ENCODE measurements at places on chromosomes 5 and 9.
A peak's percentile ranks its signal among the peaks of the same experiment; 100 is the strongest.

DNA sequence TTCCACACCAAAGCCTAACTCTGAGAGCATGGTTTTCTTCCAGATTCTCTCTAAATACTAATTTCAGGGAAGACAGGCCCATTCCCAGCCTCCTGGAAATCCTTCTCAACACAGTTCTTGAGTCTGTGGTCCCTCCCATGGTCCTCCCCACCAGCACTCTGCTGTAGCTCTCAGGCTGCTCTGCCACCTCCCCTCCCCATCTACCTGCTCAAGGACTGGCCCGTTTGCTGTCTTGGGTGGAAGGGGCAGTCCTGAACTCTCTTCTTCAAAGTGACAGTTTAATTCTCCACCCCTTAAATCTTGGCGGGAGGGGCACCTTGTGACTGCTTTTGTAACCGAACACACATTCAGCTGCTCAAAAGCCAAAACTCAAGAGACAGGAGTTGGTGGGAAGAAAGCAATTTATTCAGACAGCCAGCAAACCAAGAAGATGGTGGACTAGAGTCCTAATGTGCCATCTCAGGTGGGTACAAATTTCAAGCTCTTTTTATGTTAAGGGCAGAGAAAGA, 7.6 kb upstream of the LCN15 start:
- no peak for DNase-seq

DNA sequence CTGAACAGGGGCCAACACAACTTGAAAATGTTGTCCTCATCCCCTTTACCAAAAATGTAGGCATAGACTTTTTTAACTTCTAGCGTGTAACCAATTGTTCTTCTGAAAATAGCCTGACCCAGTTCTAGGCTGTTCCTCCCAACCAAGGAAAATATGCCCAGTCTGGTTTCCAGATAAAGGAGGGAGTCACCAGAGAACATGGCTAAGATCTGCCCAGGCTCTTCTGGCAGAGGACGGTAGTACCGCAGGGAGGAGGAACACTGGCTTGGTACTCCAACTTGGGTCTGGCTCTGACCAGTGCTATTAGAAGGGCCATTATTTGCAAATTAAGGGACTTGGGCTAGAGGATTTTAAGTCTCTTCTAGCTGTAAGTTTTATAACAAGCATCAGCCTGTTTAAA, 63.1 kb downstream of the GRAMD2B start:
- DNase-seq, result no peak

- no peak for DNase-seq
Measured at GRCh38 chr5:178104492-178104891, 8.8 kb upstream of the N4BP3 start.

- DNase-seq, result no peak
Measured at GRCh38 chr9:11632691-11633090, 1019.9 kb upstream of the PTPRD start.

- DNase-seq, result no peak
Measured at GRCh38 chr9:15735083-15735857, 182.4 kb downstream of the CCDC171 start.

- no peak for DNase-seq
Measured at GRCh38 chr5:111453295-111453694, 59.0 kb downstream of the STARD4 start.

DNA sequence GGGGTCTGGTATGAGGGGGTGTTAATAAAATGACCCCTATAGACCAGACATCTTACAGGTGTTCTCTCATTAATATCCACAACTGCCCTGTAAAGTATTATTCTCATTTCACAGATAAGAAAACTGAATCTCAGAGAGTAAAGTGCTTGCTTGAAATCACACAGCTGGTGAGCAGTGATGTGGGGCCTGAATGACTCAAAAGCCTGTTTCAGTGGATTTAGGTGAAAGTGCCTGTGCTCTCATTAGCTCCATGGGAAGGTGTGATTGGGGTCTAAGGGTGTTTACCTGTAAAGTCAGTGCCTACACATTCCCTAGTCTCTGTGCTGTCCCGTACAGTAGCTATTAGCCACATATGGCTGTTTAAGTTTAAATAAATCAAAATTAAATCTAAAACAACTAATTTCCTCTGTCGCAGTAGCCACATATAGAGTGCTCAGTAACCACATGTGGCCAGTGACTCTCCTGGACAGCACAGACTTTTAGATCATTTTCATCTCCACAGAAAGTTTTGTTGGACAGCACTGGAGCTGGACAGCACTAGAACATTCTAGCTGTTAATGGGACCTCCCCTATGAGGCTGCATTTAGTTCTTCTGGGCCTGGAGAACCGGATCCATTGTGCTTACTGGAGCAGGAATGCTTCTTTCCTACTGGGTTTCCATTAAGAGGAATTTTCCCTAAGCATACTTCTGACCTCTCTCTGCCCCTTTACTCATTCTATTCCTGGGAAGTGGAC, 52.5 kb upstream of the SEMA6A start:
- DNase-seq, result no peak

DNA sequence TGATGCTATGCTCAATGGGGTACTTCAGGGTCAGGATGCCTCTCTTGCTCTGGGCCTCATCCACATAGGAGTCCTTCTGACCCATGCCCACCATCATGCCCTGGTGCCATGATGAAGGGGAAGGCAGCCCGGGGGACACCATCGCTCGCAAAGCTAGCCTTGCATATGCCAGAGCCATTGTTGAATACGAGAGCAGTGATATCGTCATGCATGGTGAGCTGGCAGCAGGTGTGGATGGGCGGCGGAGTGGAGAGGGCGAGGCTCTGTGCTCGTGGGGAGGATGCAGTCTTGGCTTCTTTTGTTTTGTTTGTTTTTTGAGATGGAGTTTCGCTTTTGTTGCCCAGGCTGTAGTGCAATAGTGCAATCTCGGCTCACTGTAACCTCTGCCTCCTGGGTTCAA, 17.2 kb upstream of the SPZ1 start:
- DNase-seq, result no peak

DNA sequence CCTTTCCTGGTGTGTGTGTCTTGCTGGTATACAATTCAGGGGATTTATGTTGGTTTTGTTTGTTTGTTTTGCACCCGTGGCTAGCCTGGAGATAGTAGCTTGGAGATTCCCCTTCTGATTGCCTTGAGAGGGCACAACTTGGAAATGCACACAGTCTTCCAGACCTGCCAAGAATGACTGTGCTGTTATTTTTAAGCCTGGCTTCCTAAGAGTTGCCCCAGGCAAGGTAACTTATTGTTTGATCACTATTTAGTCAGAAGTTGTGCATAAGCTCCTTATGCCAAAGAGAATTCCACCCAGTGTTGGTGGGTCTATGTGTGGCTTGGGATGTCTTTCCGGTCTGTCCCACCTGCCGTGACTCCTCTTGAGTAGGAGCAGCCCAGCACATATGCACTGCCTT, 421.9 kb upstream of the KCNN2 start:
- no peak for DNase-seq

- no peak for DNase-seq
Measured at GRCh38 chr9:7273575-7273974, 515.8 kb downstream of the KDM4C start.

DNA sequence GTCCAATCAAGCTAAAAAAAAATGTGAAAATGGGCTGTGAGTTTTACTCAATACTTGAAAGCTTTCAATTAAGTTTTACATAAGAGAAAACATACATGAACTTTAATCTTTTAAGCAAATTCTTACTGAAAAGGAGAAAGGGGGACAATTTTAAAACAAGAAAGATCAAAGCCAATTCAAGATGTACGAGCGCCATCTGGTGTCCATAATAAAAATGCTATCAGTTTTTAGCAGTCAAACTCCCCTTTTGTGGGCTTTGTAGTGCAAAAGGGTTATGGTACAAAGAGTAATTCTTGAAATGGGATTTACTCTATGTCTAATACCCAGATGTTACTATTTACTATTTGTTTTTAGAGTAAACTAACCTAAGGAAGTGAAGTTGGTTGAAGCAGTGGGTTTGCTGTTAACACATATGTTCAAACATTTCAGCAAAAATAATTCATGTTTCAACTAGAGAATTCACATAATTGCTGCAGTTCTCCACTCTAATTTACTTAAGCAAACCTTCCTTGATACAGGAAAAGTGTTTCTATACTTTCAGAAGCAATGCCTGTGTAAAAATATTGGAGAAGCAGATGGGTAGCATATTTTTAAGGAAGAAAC, 228.2 kb upstream of the TYRP1 start:
- DNase-seq, result peak; percentile 15

DNA sequence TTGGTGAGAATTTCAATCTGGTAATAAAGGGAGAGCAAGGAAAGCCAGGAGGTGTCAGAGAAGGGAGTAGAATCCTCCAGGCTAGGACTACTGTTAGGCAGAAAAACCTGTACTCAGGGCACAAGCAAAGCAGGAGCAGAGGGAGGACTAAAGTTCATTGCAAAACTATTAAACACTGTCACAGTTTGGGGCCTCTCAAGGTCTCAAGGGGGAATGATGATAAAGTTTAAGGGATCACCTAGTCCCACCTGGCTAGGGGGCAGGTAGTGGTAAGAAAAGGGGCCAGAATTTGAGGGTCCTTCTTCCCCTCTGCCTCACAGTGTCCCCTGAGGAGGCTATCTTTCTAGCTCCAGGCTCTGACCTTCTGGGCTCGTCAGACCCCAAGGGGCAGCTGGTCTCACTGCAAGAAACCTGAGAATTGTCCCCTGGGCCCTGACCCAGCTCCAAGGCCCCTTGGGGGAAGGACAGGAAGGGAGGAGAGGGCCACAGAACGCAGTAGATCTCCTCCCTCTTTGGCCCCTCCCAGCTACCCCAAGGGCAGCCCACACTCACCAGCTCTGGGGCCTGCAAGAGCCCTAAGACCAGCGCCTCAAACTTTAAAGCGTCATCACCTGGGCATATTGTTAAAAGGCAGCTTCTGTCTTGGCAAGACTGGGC, 974 bp downstream of the CCDC69 start:
- DNase-seq, result no peak

GRCh38 chr5:161098516-161098915, 246.5 kb upstream of the ATP10B start:
- DNase-seq, result no peak
